ENCODE measurements at places on chromosomes 13 and 19.

- no peak overlapping the region for H3K27ac ChIP-seq
- H3K36me3 ChIP-seq, result no peaks in the 10 kb centered on the region
- H3K27me3 ChIP-seq, result no peaks in the 10 kb centered on the region
Measured at GRCh38 chr13:29761815-29762214, 88.6 kb downstream of the UBL3 start.

DNA sequence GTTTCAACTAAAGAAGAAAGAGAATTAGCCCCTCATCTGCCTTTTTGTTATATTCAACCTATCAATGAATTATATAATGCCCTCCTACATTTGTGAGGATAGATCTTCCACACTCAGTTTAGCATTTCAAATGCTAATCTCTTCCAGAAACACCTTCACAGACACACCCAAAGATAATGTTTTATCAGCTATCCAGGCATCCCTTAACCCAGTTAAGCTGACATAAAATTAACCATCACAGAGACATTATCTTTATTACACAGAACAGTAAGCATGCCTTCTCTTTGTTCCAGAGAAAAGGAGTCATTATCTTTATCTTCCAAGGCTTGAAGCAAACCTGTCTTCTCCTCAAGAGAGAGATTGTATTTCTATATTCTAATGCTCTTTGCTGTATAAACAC, 53.1 kb downstream of the PCDH20 start:
- H3K27me3 ChIP-seq, result no peaks in the 10 kb centered on the region
- 0 out of 2 replicates have a peak, but pooled peaks cover 2% of the 10 kb centered on the region for H3K4me1 ChIP-seq
- no peak for DNase-seq
- no peak overlapping the region for H3K27ac ChIP-seq
- H3K36me3 ChIP-seq, result no peaks in the 10 kb centered on the region

DNA sequence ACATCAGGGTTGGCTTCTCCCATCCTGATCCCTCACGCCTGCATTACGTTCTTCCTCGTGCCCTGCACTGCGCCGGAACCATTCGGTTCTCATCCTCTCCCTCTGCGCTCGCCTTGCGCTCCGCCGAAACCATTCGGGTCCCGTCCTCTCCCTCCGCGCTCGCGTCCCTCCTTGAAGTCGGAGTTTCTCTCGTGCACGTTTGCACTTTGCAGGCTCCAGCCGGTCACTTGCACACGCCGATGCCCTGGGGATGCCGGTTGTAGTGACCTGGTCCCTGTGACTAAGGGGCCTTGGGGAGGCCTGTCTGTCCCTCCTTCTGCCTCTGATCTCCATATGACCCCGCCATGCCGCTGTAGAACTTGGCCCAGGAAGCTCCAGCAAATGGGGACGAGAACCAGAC, 265.8 kb downstream of the TEX29 start:
- H3K4me1 ChIP-seq, result no peaks in the 10 kb centered on the region
- no peak overlapping the region for H3K4me3 ChIP-seq
- no peak overlapping the region for H3K27ac ChIP-seq
- no peaks in the 10 kb centered on the region for H3K36me3 ChIP-seq

DNA sequence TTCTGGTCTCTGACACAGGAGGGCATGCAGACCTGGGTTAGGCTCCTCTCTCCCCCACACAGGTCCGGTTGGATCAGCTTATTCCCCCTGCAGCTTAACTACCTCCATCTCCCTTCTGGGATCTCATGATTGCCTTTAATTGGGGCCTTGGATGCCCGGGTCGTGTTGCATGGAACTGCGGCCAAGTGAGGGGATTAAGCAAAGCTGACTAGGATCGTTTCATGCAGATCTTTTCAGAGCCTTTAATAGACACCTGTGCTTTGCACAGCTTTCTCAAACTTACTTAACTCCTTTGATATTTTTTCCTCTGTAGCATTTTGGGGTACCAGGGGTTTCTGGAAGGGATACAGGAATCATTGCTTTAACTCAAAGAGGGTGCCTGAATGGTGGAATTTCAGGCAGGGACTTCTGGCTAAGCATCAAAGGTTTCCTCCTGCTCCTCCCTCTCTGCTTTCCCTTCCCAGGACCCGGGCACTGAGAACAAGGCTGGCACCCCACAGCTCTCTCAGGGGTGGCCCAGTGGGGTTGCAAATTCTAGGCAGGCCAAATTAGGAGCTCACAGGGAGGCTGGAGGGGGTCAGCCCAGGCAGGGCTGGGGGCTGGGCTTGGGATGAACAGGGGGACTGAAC, 477 bp downstream of the NFILZ start:
- DNase-seq, result no peak
- H3K27me3 ChIP-seq, result no peaks in the 10 kb centered on the region
- no peaks in the 10 kb centered on the region for H3K36me3 ChIP-seq
- H3K27ac ChIP-seq, result no peak overlapping the region

DNA sequence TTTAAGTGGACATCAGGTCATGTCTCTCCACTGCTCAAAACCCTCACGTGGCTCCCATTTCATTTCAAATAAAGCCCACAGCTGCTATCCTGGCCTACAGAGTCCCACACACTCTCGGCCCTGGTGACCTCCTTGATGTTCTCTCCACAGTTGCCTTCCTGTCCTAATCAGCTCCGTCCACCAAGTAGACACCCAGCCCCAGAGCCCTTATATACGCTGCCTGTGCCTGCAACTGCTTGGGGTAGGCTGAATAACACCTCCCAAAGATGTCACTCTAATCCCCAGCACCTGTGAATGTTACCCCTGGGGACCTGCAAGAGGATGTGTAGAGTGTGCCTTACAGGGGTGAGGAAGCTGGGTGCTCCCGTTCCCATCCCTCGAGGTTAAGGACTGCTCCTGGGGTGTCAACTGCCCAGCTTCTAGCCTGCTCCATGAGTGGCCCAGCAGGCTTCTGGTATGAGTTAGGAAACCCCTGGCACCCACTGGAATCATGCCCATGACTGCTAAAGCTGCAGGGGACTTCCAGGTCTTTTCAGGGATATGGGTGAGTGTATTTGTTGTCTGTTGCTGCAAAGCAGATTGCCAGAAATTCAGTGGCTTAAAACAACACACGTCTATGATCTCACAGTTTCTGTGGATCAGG, 6.0 kb downstream of the FAM187B start:
- no peaks in the 10 kb centered on the region for H3K36me3 ChIP-seq
- H3K4me1 ChIP-seq, result peaks cover 12% of the 10 kb centered on the region
- no peak for DNase-seq
- no peak overlapping the region for H3K4me3 ChIP-seq
- H3K27me3 ChIP-seq, result no peaks in the 10 kb centered on the region
- H3K27ac ChIP-seq, result no peak overlapping the region

- no peak overlapping the region for H3K27ac ChIP-seq
- no peak for DNase-seq
- H3K36me3 ChIP-seq, result peaks cover 35% of the 10 kb centered on the region
Measured at GRCh38 chr19:16836115-16837034, 7.2 kb downstream of the SIN3B start.

DNA sequence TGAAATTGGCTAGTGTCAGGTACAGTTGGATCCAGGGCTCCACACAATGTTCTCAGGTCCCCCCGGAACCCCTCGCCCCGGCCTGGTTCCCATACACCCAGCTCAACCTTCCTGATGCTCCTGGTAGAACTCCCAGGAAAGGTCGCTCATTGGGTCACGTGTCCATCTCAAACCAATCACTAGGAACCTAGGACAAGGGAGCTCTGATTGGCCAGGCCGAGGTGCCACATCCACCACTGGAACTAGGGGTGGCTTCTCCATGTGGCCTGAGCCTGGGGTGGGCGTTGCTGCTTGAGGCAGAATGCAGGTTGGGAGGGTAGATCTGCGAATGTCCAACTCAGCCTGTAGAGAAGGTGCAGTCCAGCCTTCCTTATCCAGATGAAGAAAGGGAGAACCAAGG, 6.9 kb upstream of the MEF2B start:
- no peaks in the 10 kb centered on the region for H3K4me1 ChIP-seq
- H3K27me3 ChIP-seq, result no peaks in the 10 kb centered on the region

- H3K27me3 ChIP-seq, result no peaks in the 10 kb centered on the region
- no peaks in the 10 kb centered on the region for H3K36me3 ChIP-seq
- DNase-seq, result no peak
- peaks cover 15% of the 10 kb centered on the region for H3K4me1 ChIP-seq
- H3K27ac ChIP-seq, result no peak overlapping the region
- no peak overlapping the region for H3K4me3 ChIP-seq
Measured at GRCh38 chr13:51325837-51326236, 13.7 kb upstream of the SERPINE3 start.

GRCh38 chr13:31168736-31169135, 7.0 kb upstream of the HSPH1 start:
- no peak overlapping the region for H3K27ac ChIP-seq
- H3K4me1 ChIP-seq, result no peaks in the 10 kb centered on the region
- H3K27me3 ChIP-seq, result no peaks in the 10 kb centered on the region
- DNase-seq, result no peak
- H3K36me3 ChIP-seq, result no peaks in the 10 kb centered on the region

- H3K4me3 ChIP-seq, result no peak overlapping the region
- H3K27ac ChIP-seq, result no peak overlapping the region
- DNase-seq, result no peak
- H3K4me1 ChIP-seq, result no peaks in the 10 kb centered on the region
Measured at GRCh38 chr13:51191743-51192142, 30.5 kb upstream of the FAM124A start.

DNA sequence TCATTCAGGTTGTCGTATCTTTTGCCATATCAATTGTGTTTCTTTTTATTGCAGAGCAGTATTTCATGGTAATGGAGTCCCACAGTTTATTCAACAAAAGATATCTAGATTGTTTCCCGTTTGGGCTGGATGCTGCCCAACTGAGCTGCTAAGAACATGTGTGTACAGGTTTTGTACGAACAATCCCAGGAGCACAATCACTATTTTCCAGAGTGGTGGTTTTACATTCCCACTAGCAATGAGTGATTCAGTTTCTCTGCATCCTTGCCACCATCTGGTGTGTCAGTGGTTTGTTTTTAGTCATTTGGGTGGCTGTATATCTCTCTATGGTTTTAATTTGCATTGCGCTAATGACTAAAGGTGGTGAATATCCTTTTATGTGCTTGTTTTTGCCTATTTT, 52.7 kb upstream of the ZDHHC20 start:
- no peak for DNase-seq
- no peak overlapping the region for H3K27ac ChIP-seq
- H3K4me1 ChIP-seq, result no peaks in the 10 kb centered on the region
- H3K36me3 ChIP-seq, result 0 out of 2 replicates have a peak, but pooled peaks cover 9% of the 10 kb centered on the region
- H3K27me3 ChIP-seq, result no peaks in the 10 kb centered on the region
- no peak overlapping the region for H3K4me3 ChIP-seq

All from H1 (cell line).